T follicular helper cell (primary cell): ENCODE measurements at places on chromosomes 6 and 20.

DNA sequence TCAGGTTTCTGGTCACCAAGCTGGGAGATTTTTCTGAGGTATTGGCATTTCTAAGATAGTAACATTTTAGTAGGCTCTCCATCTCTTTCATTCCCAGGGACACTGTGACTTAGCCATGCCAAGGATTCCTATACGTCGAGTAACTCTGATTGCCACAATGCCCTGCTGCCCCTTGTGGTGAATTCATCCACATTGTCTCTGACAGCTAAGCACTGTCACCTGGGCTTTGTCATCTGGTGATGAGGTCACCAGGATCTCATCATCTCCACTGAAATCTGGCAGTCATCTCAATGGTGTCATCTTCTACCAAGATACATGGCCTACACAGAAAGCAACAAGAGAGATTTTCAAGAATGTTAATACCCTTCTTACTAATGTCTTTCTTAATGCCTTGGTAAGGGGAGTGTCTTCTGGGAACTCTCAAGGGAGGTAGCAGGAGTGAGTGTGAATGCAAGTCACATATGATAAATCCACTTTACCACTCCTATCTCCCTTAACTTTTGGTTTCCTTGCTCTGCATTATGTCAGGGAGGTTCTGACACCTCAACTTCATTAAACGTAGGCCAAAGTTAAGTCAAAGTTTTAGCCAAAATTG is 246.7 kb downstream of the CD109 start:
- no peak for DNase-seq

DNA sequence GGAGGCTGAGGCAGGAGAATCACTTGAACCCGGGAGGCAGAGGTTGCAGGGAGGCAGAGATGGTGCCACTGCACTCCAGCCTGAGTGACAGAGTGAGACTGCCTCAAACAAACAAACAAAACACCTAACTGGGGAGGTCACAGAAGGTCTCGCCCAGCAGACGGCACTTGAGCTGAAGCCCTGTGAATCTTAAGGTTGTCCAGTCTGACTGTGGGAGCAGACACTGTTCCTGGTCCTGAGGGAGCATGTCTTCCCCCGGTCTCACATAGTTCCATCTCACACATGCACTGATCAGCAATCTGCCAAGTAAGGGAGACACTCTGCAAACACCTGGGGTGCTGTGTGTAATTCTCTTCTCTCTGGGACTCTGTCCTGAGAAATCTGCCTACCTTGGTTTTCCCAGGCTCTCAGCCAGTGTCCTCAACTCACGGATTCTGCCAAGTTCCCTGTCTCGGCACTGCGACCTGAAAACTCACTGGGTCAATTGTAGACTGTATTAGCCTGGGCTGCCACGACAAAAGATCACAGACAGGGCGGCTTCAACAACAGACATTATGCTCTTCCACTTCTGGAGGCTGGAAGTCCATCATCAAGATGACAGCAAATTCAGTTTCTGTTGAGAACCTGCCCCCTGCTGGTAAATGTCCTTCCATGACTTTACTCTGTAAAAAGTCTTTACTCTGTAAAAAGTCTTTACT is 94.3 kb downstream of the JPH2 start:
- peak; percentile 25 for DNase-seq

- no peak for DNase-seq
These were observed 939.5 kb downstream of the EPHA7 start for GRCh38 chr6:92479831-92480230.

- no peak for DNase-seq
These were observed 91.7 kb downstream of the MTFR2 start for GRCh38 chr6:136158387-136158821.

DNA sequence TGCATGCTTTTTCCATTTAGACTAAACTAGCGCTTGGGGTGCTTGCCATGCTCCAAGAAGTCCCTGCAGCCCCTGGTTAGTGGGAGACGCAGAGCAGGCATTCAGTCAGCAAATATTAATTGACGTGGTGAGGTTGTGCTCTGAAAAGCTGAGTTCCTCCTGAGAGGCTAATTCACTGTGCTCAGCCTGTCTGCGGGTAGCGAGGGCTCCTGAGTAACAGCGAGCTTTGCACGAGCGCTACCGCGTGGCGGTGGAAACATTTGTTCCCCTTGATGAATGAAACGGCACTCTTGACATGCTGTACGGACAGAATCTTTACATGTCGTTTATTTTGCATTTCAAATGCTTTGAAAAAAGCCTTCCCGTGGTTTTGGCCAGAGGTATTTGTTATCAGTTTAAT is 170.6 kb upstream of the AGPAT4 start:
- DNase-seq, result no peak

DNA sequence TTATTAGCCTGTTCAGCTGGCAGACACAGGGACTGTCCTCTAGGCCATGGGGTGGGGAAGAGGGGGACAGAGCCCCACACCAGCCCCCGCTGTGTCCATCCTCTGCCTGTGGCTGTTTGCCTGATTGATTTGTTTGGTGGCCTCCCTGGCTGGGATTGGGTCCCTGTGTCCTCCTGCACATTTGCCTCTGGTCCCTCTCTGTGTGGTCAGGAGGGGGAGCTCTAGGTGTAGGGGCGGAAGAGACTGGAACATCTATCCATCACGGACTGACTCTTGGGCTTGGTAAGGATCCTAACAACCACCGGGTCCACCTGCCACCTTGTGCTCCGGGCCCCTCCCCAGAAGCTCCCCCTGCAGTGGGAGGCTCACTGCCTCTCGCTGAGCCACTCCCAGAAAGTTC is 38.4 kb upstream of the CCDC167 start:
- DNase-seq, result no peak

DNA sequence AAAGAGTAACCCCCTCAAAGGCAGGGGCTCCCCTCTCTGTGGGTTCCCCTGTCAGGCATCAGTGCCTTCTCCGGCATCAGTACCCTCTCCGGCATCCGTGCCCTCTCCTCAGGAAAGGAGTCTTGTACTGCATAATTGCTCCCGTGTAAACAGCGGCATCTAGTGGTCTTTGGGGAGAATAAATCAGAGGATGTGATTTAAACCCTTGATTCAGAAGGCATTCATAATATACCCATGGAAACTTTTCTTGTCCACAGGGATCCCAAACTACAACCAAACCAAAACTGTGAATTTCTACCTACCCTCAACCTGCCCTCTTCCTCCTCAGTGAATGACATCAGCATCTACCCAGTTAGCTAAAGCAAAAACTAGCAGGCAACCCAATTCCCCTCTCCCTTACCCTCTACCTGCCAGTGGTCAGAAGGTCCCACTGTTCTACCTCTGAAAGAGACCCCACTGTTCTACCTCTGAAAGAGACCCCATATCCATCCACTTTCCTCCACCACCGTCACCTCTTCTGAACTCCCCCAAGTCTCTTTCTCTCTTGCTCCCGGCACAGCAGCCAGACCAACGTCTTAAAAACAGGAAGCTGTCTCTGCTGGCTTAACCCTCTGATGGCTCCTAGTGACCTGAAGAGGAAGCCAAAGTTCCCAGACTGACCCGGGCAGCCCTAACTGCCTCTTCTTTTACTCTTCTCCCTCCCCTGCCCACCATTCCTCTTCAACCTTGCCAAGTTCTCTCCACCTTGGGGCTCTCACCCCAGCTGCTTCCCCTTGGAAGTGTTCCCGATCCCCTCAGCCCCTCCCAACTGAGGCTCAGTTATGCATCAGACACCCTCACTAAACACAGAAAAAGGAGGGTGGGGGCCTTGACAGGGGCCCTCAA is 27.2 kb downstream of the UBE2V1 start:
- DNase-seq, result peak; percentile 15

DNA sequence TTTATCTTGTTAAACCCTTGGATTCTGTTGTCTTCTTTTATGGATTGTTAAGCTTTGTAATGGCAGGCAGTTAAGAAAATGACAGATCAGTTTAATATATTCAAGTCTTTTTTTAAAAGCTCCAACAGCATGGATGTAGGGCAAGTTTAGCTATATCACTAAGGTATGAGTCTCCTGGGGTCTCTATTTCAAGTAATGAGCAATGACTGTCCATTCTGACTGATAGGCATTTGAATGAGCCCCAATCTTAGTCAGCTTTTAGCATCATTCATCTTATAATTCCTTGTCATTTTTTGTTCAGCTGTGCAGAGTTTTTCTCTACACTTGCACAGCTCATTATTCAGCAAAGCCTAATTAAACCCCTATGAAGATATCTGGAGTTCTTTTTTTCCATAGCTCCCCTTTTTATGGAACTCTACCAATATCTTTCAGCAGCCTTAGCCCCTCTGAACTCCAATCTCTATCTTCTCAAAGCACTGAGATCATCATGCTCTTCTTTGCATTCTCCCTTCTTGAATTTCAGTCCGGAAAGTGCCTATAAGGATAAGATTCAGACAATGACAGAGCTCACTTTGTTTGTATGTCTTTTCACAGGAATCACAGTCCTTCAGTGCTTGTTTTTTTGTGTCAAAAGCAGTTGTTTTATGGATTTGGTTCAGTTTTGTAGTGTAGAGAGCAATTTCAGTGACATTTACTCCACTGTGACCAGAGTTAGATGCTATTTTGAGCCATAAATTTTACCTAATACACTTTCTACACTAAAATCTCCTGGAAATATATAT is 97.2 kb upstream of the DOK5 start:
- no peak for DNase-seq

DNA sequence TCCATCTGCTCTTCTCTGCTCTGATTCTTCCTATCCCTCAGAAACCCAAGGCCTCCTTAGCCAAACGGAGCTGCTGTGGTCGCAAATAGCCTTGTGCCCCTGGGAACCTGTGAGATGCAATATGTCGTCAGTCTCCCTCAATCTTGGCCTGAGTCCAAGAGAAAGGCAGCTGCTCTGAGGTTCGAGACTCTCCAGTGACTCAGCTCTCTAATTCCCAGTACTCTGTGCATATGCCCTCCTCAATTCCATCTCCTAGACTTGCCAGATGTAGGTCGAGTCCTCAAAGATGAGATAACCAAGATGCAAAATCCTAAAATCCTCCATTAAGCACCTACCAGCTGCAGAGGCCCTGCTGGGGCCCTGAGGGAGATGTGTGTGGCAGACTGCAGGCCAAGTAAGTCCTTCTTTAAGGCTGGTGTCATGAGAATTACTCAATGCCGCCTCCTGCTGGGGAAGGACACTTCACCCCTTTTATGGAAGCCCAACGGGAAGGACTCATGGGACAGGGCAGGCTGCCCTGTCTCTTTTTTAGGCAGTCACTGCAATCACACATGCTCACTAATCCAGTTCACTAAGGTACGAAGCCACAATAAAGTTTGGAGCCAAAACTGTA is 28.5 kb downstream of the C6orf15 start:
- DNase-seq, result peak; percentile 14

DNA sequence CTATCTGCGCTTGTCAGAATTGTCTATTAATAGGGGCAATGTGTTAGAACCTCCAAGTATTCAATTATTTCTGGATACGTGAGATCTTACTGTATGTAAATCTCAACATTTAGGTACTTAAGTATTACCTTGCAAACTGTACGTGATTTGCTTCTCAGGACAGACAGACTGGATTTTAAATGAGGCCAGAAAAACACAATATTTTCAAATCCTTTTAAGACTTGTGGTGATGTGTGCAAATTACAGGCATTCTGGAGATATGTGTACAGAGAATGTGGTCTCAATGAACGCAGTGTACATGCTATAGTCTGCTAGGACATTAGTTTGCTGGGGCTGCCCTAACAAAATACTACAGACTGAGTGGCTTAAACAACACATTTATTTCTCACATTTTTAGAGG is 16.9 kb downstream of the CCR6 start:
- no peak for DNase-seq

DNA sequence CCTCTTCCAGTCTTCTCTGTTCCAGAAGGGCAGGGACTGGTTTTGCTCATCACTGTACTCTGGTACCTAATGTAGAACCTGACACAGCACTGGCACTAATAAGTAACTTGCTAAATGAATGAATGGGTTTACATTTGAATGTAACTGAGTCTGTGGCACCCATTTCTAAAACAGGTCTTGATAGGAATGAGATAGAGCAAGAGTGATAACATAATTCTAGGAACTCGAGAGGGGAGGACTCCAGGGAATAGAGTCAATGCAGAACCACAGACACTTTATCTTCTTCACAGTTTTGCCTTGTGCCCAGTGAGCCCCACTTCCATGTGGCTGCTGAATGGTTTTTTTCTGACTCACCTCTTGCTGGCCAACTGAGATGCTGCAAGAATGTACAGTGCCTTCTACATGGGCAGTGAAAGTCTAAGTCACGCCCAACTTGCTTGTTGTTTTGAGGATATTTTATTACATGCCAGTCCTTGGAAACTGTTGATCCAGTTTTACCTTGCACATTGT is 61.1 kb downstream of the TBC1D7 start:
- DNase-seq, result no peak

GRCh38 chr6:46023216-46023915 is 7.7 kb upstream of the CLIC5 start:
- no peak for DNase-seq

- no peak for DNase-seq
These were observed 16.9 kb downstream of the TDRD6 start for GRCh38 chr6:46704562-46704961.

- DNase-seq, result no peak
These were observed 305.5 kb downstream of the FOXC1 start for GRCh38 chr6:1915226-1915625.

DNA sequence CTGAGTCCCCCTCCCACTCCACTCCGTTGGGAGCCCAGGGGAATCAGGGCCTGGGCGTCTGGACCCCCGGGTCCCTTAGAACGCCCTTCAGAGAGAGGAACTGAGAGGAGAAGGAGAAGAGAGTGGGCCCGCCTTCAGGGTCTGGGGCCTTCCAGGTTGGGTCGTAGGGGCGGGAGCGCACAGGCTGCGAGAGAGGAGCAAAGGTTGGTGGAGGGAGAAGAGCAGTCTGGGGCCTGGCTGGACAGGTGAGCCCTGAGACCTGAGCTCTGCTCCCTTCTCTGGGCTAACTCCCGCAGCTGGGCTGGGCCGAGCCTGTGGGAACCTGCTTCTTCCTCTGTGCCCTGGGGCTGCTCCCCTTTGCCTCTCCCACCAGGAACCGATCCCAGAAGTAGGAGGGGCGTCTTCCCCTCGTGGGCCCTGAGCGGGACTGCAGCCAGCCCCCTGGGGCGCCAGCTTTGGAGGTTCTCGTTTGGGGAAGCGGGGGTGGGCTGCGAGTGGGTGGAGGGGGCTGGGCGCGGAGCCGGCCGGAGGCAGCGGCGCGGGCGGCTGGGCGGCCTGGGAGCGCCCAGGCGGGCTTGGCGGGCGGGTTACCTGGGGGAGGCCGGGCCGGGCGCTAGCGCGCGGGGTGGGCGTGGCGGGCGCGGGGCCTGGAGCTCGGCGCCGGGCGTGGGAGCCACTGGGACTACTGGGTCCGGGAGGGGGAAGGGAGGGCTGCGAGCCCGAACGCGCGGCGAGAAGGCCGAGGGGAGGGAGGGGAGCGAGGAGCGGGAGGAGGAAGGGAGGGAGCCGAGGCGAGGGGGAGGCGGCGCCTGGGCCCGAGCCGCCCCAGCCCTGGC is at the start of gene DDR1:
Gene DDR1 (plus strand): TSS at position 835 of the 836 bp plus-strand sequence. CDS start 4,211 bp downstream, outside the sequence.
- DNase-seq, result peak; percentile 27

GRCh38 chr6:115887891-115888290 is 172.8 kb downstream of the FRK start:
- DNase-seq, result no peak

DNA sequence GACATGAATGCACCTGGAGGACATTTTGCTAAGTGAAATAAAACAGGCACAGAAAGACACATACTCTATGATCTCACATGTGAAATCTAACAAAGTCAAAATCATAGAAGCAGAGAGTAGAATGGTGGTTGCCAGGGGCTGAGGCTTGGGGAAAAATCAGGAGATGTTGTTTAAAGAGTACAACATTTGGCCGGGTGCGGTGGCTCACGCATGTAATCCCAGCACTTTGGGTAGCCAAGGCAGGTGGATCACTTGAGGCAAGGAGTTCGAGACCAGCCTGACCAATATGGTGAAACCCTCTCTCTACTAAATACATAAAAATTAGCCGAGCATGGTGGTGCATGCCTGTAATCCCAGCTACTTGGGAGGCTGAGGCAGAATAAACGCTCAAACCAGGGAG is 26.0 kb upstream of the LOC128125822 start:
- no peak for DNase-seq
